ENCODE measurements at places on chromosomes 13 and 19. TPM values are rescaled to one million over a fixed set of nuclear protein-coding genes. Genes with fewer than 3 reads are reported as not detected.

Gene TMPRSS9
- 0.16 TPM for total RNA-seq

Gene DACT3
- 2.6 TPM for total RNA-seq

DNA sequence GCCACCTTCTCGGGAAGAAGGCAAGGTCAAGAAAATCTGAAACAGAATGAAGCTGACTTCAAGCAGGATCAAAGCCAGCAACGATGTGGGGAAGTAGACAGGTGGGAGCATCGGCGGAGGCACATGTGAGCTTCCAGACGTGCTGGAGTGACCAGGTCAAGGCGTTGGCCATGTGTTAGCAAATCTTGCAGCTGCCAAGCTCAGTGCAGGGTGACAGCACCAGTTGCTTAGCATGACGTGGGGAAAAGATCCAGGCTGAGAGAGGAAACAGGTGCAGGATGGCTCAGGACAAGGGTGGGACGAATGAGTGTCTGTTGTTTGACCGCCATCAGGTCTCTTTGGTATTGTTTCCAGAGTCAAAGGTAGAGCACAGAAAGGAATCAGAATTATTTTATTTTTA is 92.3 kb downstream of the TNFSF13B start:
- no peak for DNase-seq

- no peak for DNase-seq
Observed at GRCh38 chr13:105365831-105366230, 1169.6 kb downstream of the EFNB2 start.

DNA sequence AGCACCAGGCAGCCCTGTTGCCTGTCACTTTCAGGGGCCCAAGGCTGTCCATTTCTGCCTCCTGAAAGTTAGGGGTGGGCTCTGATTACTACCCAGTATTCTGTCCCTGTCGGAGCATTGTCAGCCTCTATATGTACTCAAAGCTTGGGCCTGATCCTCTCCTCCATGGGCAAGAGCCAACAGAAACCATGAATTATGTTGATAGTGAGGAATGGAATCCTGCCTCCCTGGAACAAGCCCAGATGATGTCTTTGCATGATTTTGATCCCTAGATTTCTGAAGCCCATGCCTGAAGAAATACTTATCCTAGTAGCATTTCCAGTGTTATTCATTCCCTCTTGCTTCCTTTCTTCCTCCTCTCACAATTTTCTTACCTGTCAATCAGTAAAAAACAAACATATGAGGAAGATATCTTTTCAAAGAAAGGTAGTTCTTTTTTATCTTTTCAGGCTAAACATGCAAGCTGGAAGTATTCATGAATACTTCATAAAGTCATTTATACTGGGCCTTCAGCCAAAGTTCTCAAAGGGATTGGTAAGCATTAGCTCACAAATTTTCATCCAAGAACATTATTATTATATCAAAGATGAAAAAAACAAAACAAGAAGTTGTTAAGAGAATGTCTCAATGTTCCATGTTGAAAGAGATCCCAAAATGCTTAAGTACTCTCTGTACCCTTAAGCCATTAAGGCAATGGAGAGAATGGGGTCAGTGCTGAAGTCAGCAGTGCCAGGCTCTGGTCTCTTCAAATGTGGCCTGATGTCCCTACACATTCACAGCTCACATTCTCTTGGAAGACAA is 171.7 kb downstream of the NHLRC3 start:
- no peak for DNase-seq

- DNase-seq, result peak; percentile 55
Observed at GRCh38 chr13:113110048-113110851, 4.7 kb downstream of the F7 start.

DNA sequence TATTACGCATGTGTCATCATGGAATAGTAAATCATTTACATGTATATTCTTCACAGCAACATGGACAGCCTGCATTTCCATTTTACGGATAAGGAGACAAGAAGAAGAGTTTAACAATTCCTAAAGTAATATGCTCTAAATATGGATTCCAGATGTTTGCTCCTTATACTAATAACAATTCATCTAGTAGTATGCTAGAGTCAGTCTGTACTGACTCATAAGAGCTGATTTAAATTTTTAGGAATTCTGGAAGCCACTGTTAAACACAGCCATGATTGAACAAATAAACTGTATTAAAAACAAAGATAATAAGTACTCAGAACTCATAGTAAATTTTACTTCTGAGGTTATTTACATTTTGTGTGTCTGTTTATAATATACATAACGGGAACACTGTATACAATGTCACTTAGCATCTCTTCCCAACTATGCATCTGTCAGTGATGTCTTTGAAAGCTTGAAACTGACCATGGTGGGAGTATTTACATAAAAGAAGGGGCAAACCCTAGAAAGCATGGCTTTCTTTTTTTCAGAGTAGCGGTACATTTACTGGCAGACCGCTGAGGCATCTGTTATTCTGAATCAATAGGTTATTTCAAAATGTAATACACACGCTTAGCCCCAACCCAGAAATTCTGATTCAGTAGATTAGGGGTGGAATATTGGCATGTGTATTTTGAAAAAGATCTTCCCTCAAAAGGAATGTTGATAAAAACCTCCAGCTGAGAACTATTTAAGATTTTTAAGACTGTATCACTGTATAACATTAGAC is 12.9 kb downstream of the ZC3H13 start:
- DNase-seq, result no peak

Gene SLC25A41
- not detected for total RNA-seq

DNA sequence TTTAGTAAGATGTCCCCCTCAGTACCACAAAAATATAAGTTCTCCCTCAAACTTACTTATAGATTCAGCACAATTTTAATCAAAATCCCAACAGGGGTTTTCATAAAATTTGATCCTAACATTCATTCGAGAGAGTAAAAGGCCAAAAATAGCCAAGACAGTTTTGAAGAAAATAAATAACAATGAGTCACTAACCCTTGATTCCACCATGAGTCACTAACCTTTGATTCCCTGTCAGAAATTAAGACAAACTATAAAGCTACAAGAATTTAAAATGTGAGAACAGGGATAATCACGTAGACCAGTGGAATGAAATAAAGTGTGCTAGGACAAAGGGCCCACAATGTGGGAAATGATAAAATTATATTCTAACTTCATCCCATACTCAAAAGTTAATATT is 320.3 kb downstream of the SUCLA2 start:
- no peak for DNase-seq

DNA sequence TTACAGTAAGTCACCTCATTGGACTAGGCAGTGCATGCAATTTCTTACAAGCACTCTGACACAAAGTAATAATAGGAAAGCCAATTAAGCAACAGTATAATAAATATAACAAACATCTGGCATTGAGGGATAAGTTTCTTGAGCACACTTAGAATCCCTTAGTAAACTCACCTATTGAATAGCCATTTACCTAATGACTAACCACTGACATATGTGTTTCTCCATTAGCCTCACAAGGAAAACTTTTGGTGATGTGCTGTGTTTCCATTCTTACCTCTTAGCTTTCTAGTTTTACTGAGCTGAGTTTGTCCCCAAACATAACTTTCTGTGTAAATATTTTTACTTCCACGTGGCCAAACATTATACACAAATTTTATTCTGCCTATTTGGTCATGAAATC is 47.4 kb upstream of the PCDH9 start:
- DNase-seq, result no peak

GRCh38 chr19:2865334-2866100 is 1.6 kb upstream of the ZNF556 start:
- no peak for DNase-seq
